ENCODE measurements at places on chromosomes 4 and X.
A peak's percentile ranks its signal among the peaks of the same experiment; 100 is the strongest.

DNA sequence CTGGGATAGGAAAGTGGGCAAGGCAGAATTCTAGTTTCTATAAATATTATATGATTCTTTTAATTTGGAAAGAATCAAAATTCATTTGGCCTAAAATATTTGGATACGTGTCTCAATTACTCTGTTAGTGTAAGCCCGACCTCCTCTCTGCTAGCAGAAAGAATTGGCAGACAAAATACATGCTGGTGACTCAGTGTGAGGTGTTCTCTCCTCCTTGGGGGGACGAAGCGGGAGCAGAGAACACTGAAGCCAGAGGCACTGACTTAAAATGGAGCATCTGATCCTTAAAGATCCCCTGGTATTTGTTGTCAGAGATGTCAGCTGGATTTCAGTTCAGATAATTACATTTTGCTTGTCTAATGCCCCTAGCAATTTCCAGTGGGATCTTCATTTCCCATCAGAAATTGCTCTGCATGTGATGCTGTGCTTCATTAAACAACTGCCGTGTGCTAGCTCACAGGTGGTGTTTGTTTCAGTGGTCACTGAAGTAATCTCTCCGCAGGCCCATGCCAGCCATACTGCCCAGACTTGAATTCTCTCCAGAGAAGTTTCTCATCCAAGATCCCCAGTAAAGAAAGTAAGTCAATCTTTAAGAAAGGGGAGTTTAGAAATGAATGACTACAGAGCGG is 188.7 kb upstream of the TLL1 start:
- DNase-seq = no peak

GRCh38 chrX:11066812-11067211 is 44.3 kb upstream of the HCCS start:
- DNase-seq = no peak

GRCh38 chrX:136529795-136530194 is 2.2 kb upstream of the VGLL1 start:
- DNase-seq = no peak

- DNase-seq = no peak
These were observed 37.2 kb downstream of the PCDH7 start for GRCh38 chr4:30757357-30757756.

GRCh38 chrX:132015875-132016274 is 7.2 kb upstream of the STK26 start:
- DNase-seq = no peak

DNA sequence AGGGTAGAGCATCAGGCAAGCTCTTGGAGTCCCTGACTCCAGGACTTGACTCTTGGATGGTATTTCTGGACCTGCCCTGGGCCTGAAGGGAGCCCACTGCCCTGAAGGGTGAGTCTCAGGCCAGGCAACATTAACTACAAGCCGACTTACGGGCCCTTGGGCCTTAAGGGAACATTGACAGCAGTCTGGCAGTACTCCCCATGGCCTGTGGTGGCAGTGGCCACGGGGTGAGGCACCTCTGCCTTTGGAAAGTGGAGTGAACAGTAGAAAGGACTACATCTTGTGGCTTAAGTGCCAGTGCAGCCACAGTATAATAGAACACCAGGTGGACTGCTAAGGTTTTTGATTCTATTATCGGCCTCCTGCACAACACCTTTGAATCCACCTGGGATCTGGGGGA is 36.3 kb downstream of the SH3BGRL start:
- no peak for DNase-seq

GRCh38 chr4:187612301-187612700 is 383.3 kb upstream of the ZFP42 start:
- no peak for DNase-seq

GRCh38 chrX:29466456-29466855 is 748.9 kb upstream of the MAGEB2 start:
- DNase-seq = no peak

- DNase-seq = no peak
These were observed 126.8 kb downstream of the KLHL8 start for GRCh38 chr4:87093443-87094123.

DNA sequence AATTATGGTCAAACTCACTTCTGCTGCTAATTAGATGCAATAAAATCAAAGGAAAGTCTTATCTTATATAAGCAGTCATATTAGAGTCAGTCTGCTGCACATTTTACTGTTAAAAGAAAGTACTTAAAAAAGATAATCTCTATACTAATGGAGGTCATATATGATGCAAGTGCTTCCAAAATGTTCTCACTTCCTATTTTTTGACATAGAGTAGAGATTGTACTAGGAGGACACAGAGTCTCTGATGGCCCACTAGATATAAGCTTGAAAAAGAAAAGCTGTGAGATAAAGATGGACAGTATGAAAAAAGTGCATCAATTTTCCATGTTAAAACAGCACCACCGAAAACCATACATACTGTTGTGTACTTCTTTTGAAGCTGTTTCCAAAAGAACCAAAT is 196.9 kb downstream of the KLHL13 start:
- DNase-seq = no peak

DNA sequence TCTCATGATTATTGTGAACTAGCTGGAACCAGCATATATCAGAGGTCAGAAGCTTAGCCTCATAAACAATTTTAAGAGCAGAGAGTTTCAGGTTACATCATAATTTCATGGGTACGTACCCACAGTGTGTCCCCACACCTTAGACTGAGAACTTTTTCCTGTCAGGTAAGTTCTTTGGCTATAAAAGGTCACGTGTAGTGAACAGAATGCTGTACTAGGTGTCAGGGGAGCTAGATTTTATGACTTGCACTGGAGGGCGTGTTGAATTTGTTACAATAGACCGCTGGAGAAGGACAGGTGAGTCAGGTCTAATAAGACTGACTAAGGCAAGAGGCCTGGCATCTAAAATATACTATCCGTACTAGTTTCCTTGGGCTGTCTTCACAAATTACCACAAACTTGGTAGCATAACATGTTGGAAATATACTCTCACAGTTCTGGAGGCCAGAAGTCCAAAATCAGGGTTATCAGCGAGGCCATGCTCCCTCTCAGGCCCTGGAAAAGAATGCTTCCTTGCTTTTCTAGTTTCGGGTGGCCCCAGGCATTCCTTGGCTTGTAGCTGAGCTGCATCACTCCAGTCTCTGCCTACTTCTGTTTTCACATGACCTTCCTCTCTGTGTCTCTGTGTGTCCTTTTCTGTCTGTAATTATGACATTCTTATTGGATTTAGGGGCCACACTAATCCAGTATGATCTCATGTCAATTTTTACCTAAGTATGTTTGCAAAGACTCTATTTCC is 512.0 kb upstream of the NR3C2 start:
- DNase-seq = no peak

GRCh38 chr4:150108691-150109090 is 30.4 kb downstream of the DCLK2 start:
- DNase-seq = no peak

DNA sequence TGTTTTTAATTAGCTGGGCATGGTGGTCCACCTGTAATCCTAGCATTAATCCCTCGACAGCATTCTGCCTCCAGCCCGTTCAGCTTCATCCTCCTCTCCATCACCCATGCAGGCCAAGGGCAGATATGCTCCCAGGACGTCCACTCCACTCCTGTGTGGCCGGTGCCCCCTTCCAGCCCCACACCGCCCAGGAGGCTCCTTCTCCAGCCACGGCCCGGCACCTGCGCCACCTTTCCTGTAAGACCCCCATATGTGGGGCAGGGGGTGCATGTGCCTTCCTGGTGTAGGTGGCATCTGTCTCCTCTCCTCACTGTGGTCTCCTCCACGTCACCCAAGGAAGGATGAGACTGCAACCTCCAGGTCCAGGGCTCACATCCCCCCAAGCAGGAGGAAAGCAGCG is 57.0 kb upstream of the MXD4 start:
- peak; percentile 2 for DNase-seq

DNA sequence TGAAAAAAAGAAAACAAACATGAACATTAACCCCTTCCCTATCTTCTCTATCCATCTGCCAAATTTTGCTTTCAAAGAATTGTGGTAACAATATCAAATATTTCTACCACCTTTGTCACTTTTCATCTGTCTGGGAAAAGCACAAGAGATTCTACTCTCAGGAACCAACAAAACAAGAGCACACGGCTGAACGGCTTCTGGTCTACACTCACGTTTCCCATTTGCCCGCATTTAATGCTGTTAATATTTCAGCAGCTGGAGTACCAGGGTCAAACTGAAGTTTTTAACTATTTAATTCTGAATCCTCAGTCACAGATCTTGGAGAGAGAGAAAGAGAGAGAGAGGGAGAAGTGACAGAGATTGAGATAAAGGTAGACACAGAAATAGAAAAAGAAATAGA is 91.4 kb downstream of the UNC5C start:
- DNase-seq = no peak

DNA sequence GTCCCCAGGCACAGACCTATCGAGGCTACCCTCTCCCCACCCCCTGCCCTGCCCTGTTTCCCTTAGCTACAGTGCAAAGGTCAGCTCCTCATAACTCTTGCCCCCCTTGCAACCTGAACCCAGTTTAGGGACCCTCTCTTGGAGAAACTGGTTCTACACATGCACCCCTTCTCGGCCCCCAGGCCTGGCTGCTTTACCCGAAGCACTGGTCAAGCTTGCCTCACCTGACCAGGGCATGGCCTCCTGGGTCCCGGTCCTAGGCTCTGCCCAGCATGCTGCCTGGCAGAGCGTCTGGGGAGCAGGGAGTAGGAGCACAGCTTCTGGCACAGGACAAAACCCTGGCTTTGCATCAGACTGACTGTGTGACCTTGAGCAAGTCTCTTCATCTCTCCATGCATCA is 28.0 kb downstream of the ZNF185 start:
- DNase-seq = no peak

GRCh38 chr4:55468724-55469123 is 73.0 kb downstream of the TMEM165 start:
- no peak for DNase-seq

DNA sequence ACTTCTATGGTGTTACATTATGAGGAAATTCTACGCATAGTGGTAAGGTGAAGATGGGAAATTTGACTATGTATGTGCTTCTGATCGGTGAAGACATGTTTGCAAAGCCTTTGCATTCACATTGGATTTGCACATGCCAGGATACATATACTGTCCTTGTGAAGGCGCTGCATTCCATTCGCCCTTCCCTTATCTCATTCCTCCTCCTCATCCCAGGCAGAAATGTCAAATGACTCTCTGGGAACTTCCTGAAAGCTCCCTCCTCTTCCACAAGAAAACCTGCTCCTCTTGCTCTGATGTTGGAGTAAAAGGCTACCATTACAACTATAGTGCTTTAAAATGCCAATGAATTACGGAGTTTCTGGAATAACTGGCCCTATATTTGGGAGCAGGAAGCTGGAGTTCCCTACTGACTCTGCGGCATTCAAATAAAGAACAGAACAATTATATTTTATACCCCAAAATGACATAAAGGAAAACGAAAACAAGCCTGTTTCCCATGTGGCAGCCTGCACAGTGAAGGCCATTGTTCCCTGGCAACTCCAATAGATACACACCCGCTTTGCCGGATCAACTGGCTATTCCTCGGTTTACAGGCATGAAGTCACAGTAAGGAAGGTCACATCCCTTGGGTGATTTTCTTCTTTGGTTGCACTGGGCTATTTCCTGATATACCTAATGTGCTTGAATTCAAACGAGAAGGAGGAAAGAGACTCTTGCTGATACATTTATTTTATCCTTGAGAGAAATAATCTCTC is 84.5 kb downstream of the AREG start:
- DNase-seq = no peak

- no peak for DNase-seq
These were observed 66.4 kb downstream of the AMMECR1 start for GRCh38 chrX:110251526-110251925.

GRCh38 chrX:2549876-2550275 is 49.1 kb upstream of the DHRSX start:
- DNase-seq = no peak

GRCh38 chr4:5447755-5448154 is 260.6 kb downstream of the EVC2 start:
- no peak for DNase-seq

DNA sequence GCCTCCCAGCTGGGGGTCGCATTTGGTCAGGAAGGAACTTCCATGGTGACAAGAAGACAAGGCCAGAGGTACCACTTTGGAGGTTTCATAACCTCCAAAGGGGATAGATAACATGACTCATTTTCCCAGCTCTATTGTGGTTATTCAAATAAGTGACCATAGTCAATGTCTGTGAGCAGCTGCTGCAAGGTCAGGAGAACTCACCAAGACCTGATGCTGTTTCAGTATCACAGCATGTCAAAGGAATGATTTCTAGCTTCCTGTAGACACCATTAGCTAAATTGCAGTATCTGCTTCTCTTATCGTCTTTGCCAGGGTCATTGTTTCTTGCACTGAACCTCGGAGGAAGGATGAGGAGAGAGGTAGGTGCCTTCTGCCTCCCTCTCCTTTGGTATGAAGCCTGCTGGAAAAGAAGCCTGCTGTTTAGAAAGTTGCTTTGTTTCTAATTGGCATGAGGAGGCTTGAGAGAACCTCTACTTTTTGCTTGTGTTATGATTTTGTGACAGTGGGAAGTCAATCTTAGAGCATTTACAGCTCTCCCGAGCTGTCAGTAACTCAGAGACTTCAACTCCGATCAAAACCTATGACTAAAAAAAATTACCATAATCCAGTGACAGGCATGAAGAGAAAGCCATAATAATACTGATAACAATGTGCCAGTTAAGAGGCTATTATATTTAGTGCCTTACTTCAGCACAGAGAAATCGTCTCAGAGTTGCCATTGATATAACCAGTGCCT is 38.0 kb upstream of the GATB start:
- DNase-seq = no peak

DNA sequence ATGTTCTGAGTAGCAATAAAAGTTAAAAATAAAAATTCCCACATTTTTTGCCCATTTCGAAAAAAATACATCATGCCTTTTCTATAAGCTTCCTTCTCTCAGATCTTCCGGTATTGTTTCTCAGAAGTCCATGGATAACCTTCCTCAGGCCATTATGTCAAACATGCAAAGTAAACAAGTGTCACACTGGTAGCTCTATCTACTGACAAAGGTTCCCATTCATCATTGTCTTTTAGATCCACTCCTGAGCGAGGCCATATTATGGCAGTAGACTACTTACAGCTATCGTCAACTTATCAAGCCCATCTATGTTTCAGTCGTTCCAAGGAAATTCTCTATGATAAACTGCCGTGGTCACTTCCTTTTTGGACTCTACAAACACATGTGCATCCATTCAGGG is 1068.2 kb downstream of the GLUD2 start:
- no peak for DNase-seq

- no peak for DNase-seq
These were observed 6.6 kb downstream of the FGFR3 start for GRCh38 chr4:1799387-1800375.

- DNase-seq = no peak
These were observed 3.9 kb downstream of the SHISA3 start for GRCh38 chr4:42401171-42401570.

- DNase-seq = no peak
These were observed 45.3 kb upstream of the HMX1 start for GRCh38 chr4:8916906-8917305.

- DNase-seq = no peak
These were observed 96.6 kb downstream of the EFHC2 start for GRCh38 chrX:44246826-44247225.

DNA sequence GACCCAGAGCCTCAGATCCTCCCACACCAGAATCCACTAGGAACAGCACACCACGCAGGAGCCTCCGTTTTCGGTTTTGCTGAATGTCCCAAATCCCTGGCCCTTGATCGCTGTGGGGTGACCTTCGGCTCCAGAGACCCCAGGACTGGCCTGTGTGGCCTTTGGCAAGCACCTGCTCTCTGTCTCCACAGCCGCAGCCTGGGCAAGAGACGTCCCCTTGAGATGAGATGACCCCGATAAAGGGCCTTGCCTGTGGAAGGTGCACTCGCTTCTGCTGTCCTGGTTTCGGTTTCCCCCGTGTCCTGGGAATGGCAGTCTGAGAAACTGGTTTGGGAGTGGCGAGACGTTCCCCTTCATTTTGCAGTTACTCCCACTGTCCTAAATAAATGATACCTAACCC is 9.6 kb downstream of the PSAPL1 start:
- DNase-seq = no peak
